Activated CD8-positive, alpha-beta memory T cell treated with anti-CD3 and anti-CD28 coated beads, Interleukin-2, amount 10 ng/mL, durations not matched to agents 7 days and 5 days (primary cell): ENCODE measurements at places on chromosomes 12 and 14. TPM values are rescaled to one million over a fixed set of nuclear protein-coding genes. Genes with fewer than 3 reads are reported as not detected.

GRCh38 chr14:64970776-64971477, 1.2 kb downstream of the RAB15 start:
- no peak for DNase-seq

The NKX2-1 gene
- not detected for total RNA-seq

DNA sequence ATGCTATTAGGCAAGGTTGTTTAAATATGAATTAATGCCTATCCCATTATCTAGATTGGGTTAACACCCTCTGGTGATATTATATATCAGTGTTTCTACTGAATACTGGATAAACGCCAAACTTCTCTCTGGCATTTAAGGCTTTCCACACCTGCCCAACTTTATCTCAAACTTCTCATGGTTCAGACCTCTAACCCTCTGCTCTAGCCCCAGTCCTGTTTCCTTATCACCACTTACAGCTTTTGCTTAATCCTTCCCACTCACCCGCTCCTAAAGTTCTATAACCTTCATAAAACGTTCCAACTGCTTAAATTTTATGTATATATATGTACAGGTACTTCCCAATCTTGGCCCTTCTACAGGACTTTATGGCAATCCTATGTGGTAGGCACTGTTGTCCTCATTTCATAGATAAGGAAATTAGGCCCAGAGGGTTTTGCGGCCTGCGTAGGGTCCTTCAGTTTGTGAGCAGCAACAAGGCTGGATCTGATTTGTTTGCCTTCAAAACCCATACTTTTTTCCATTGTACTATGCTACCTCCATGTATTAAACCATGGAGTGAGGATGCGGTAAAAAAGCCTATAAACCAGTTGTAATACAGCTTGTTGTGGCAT, 1.2 kb downstream of the LPCAT3 start:
- DNase-seq = no peak

The CLEC4D gene
- not detected for total RNA-seq

DNA sequence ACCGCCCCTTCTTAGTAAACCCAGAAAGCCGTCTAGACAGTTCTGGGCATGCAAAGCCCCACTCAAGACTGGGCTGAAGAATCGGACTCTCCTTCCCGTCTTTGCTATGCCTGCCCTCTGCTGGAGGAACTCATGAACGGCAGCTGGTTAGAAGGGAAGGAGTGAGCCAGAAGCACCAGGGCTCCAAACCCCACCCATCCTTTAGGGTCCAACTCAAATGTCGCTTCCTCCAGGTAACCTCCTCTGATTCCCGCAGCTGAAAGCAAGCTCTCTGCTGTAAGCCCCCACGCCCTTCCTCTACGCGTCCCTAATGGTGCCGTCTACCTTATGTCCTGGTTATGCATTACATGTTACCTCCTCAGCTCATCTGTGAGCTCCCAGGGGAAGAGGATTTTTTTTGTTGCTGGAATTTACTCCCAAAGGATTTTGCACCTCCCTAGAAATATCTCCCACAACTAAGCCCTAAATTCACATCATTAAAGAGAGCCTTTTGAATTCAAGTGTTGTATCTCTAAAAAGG, 59.0 kb upstream of the SCN8A start:
- DNase-seq = peak; percentile 89

DNA sequence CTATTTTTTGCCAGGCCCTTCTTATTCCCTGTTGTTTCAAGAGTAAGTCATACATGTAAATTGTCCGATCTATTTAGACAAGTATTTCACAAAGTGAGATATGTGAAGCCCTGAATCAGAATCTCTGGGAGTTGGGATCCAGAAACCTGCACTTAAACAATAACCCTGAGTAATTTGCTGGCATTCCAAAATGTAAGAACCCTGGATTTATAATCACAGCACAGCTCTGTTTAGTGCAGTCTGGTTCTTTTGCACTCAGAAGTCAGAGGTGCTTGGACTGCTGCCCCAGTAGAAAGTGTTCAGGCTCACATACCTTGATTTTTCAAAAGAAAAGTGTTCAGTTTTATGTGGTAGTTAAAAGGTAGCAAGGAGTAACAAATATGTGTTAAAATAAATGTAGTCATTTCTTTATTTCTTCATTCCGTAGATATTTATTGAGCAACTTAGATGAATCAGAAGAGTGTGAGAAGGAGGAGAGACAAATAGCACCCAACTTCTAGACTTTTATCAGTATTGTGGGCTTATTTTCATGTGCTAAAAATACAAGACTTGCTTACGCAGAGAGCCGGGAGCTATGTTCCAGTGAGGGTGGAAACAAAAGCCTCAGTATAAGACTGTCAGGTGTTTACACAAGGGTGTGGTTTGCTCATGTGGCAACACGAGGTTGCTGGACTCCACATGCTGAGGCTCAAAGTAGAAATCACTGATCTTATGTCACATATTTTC, 70.1 kb downstream of the SYNE2 start:
- DNase-seq = no peak

- DNase-seq = no peak
These were observed 1.5 kb upstream of the CRIP2 start for GRCh38 chr14:105473033-105473676.

DNA sequence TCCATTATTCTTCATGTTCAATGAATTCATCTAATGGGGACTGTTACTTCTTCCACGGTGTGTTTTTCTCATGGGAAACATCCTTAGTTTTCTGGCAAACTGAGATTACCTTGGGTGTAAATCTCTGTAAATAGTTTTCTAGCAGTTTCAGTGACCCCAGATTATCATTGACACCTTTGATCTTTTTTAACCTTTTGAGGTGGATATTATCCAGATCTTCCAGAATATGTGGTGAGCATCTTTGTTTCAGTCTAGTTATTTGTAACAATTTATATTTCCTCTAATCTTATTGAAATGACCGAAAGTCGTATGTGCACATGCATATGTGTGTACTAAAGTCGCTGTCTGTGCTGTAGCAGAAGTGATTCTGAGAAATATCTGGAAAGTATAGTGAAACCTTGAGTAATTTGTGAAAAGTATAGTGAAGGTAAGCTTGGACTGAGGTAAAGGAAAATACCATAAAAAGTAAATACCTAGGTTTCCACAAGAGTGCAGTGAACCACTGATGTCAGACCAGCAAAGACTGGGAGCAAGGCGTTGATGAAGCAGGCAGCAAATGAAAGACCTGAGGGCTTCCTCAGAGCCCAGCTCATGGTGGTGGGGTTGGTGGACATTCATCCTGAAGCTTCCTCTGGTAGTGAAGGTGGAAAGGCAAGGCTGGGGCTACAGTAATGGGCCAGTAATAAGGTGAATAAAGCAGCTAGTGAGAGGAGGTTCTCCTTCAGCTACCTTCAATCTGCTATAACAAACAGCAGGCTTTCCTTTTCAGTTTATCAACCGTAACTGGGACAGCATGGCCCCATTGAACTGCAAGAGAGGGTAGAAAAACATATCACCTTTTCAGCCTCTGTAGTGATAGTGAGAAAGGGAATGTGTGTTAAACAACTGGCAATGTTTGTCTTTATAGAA, 480.2 kb upstream of the FBXO33 start:
- DNase-seq = no peak

DNA sequence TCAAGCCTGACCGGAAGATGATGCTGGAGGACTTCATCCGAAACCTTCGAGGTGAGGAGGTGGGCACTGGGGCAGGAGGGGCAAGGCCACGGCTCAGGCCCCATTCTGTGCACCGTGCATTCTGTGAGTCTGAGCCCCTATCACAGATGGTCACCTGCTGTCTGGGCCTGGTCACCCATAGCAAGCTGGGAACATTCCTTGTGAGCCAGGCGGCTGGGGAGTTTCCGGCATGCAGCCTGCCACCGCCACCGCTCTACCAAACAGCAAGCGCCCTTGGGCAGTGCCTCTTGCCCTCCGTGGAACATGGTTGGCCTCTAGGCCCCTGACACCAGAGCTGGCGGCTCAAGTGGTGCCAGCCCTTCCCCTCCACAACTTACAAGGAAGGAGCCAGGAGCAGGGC, 56.3 kb downstream of the SLC6A12 start:
- DNase-seq = no peak

DNA sequence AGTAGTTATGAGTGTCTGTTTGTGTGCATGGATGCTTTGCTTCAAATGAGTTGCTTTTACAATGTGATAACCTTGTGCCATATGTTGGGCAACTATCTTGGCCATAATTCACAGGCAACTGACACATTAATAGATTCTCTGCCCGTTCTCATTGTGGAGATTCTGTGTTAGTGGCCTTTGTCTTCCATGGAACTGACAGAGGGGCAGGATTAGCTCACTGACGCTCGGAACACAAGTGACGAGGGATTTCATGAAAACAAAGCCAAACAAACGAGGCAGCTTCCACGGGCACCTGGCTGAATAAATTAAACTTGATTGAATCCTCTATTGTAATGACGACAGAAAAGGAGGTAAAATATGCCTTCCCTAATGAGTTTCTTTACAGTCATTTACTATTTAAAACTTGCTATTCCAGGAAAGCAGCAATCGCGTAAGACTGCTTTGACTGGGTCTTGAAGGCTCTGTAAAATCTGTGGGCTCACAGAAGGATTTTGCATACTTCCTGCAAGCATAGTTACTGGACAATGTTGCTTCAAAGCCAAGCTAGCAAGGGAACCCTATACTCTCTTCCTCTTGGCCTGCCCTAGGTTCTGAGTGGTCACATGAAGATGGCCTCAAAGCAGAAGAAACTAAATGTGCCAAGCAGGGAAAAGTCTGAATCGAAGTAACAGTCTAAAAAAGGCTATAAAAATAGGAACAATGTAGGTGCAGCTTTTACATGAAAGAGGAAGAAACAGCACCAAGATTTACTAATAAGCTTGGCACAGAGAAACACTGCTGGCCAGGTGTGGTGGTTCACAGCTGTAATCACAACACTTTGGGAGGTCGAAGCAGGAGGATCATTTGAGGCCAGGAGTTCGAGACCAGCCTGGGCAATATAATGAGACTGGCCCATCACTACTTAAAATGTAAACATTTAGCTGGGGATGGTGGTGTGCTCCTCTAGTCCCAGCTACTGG, 28.1 kb upstream of the SINHCAF start:
- DNase-seq = no peak

GRCh38 chr14:73591690-73592449, at the start of gene ACOT4:
Gene ACOT4 (plus strand): TSS chr14:73591873. CDS start chr14:73591960, 87 bp downstream.
- DNase-seq = peak; percentile 58

- no peak for DNase-seq
These were observed 298.5 kb downstream of the ERC1 start for GRCh38 chr12:1289371-1290155.

DNA sequence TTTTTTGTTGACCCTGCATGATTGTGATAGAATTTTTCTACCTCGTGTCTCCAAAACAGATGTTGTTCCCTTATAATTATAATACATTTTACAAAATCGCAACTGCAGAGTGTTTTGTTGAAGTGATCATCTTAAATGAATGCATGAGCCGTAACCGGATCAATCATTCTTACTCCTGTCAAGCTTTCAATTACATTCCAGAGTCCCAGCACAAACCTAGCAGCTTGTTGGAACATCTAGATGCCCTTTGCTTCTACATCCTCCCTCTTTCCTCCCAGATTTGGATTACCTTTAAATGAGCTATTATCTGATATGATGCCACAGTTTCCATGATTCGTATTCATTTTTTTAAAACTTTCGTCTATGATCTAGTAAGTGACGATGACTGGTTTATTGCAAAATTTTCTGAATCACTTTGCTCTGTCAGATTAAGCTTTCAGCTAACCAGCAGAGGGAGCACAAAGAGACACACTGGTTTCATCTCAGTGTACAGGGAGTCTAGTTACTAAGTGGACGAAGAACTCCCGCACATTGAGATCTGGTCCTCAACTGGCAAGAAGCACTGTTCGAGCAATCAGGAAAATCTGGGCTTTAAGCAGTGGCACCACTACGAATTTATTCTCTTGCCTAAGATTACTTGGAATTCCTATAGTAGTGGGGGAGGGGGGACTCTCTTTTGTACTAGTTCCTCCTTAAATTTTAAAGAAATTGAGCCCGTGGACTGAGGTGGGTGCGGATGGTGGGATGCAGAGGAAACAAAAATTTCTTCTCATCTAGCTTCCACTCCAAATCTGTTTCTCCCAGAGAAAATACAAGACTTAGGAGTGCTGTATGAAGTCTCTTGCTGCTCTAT, 40.9 kb downstream of the TSHR start:
- DNase-seq = peak; percentile 47

DNA sequence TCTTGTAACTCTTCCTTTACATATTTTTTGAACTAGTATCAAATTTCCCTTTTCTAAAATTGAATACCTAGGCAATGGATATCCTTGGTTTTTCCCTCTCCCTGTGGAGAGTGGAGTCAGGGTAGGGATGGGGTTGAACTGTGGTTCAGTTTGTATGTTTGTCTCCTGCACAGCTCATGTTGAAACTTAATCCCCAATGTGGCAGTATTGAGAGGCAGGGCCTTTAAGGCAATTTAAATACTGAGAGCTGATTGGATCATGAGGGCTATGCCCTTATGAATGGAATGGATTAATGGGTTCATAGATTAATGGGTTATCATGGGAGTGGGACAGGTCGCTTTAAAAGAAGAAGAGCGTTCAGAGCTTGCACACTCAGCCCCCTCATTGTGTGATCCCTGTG, 127.2 kb upstream of the RGS6 start:
- DNase-seq = no peak

The KRT79 gene
- not detected for total RNA-seq

DNA sequence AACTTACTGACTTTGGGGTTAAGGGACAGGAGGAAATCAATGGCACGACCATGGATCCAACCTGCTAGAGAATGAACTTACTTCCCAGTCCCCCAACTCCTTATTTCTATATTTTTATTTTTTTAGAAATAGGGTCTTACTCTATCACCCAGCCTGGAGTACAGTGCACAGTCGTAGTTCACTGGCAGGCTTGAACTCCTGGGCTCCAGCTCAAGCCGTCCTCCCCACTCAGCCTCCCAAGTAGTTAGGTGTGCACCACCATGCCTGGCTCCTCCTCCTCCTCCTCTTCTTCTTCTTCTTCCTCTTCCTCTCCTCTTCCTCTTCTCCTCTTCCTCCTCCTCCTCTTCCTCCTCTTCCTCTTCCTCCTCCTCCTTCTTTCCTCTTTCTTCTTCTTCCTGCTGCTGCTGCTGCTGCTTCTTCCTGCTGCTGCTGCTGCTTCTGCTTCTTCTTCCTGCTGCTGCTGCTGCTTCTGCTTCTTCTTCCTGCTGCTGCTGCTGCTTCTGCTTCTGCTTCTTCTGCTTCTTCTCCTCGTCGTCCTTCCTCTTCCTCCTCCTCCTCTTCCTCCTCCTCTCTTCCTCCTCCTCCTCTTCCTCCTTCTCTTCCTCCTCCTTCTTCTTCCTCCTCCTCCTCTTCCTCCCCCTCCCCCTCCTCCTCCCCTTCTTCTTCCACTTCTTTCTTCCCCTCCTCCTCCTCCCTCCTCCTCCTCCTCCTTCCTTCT, 390.1 kb upstream of the RGS6 start:
- DNase-seq = no peak

The SOCS4 gene
- total RNA-seq = 35.3 TPM

- no peak for DNase-seq
These were observed 58.3 kb upstream of the EEA1 start for GRCh38 chr12:92987362-92987761.

The KLRC2 gene
- 23.4 TPM for total RNA-seq

The TMEM120B gene
- 8.8 TPM for total RNA-seq

- DNase-seq = no peak
These were observed 49.5 kb downstream of the DCAF4 start for GRCh38 chr14:72975770-72976169.
